ENCODE measurements at places on chromosomes 2 and 18.

- DNase-seq, result no peak
These were observed 613.9 kb downstream of the IRS1 start for GRCh38 chr2:226185616-226186211.

GRCh38 chr18:46867367-46868143 lies 49.8 kb downstream of the PIAS2 start:
- no peak for DNase-seq

GRCh38 chr2:198913394-198914152 lies 544.2 kb downstream of the SATB2 start:
- DNase-seq, result no peak

DNA sequence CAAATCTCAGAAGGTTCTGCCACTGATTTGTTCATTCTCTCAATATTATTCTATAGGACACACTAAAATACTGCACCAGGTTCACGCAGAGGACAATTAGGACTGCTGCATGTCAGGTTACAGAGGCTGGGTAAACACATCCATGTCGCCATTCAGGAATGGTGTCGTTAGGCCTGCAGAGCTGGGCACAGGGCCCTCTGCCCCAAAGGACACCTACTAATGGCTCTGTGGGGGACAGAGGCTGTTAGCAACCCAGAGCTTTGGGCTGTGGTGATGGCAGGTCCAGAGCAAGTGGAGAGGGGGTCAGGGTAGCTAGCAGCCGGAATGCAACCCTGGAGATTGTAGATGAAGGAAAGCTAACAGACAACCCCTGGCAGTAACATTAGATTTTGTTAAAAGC lies 115.9 kb downstream of the TTC32 start:
- no peak for DNase-seq

- no peak for DNase-seq
These were observed 126.8 kb downstream of the ACOXL start for GRCh38 chr2:110858993-110859701.
